ENCODE measurements at places on chromosomes 6 and 20.

DNA sequence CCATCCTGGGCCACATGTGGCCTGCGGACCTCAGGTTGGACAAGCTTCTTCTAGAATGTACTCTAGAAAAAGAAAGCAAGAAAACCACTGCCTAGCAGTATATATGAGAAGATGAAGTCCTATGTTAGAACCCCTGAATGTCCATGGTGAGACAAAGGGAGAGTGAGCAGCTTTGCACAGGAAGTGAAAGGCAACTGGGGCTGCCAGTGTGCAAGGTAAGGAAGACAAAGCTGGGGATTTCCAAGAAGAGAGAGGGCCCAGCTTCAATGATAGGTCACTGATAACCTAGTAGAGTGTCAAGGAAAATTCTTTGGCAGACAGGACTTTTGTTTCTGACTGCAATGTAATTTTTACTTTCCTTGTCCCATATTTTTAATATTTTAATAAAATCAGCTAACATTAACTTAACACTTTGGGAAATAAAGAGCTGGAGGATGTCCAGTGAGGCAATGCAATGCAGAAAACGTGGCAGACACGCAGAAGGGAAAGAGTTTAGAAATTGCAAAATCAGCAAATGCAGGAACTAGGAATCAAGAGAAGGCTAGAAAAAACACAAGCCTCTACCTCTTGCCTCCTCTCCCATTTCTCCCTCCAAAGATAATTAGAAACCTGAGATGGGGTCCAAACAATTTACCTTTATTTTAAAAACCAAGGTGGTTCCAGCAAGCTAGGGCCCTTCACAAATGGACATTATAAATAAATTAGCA, 47.4 kb downstream of the CYP39A1 start:
- DNase-seq: no peak

DNA sequence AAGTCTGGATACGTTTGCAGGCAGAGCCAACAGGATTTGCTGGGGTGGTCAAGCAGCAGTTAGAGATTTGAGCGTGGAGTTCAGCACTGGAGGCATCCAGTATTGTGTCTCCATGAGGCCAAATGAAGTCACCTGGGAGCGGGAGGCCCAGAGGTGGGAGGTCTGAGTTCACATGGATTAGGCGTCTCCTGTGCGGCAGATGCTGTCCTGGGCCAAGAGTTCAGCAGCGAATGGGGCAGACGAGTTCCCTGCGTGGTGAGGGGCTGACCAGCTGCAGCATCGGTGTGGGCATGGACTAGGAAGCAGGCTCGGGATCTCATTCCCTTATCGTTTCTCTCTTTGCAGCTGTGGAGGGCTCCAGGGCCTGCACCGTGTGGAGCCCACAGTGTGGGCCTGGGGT, 66.2 kb downstream of the BCAS4 start:
- DNase-seq: no peak

DNA sequence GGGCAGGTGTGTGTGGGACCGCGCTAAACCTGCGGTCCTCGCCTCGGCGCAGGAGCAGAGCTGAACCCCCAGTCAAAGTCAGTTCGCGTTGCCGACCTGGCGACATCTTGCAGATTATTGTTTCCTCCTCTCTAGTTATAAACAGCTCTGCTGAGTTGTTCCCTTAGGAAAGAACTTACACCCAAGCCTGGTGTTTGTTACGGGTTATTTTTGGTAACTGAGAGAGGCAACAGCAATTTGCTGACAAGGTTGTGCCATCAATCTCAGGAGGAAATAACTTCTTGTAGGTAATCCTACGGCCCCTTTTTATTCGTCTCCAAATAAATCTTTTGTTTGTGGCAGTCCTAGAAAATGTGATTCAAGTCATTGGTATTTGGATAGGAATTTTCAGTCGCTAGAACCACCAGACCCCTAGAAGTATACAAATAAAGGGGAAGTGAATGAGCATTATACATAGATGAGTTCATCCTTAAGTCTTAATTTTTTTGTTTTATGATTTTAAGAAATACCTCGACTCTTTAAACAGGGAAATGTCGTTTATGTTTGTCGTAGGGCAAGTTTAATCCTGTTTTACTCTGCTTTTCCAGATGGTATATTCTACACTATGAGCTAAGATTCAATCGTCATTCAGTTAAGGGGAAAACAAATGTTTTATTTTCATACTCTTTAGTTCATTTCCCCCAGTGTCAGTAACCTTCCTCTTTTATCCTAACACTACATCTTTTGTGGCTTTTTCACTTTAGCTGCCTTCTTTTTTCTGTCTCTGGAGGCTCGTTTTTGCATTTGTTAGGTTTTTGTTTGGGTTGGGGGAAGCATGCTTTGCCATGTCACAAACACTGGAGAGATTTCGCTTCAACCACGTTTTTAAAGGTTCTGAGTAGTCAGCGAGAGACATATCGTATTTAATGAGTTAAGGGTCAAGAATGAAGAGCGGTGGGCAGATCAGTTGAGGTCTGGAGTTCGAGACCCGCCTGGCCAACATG, 1.2 kb downstream of the PM20D2 start:
- peak; percentile 51 for DNase-seq

GRCh38 chr20:47267621-47268020, 88.9 kb downstream of the ZMYND8 start:
- no peak for DNase-seq

GRCh38 chr6:150491131-150491810, 108.4 kb upstream of the PLEKHG1 start:
- no peak for DNase-seq

DNA sequence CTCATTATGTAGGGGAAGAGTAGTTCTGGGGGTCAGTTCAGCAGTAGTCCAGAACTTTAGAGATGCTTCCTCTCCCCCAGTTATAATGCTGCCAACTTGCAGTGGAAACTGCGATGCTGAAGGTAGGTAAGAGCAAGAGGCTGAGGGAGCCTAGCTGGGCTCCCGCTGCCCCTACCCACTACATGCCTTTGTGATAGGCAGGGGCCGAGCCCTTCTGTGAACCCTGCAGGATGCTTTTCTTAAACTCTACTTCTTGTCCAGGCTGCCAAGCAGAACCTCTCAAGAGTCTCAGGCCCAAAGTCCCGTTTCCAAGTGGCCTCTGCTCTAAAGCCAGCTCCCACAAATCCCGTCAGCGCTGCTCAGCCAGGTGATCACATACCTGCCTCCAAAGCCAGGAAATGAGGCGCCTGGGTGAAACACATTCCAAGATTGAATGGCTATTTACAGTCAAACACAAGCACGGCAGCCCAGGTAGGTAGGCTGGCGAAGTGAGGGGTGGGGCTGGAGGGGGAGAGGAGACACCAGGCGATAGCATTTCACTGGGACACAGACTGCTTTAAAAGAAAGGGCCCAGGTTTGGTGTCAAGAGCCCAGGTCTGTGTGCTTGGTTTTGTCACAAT, 150.7 kb downstream of the CD24 start:
- no peak for DNase-seq

GRCh38 chr6:84651583-84651982, 112.8 kb downstream of the TBX18 start:
- no peak for DNase-seq

GRCh38 chr6:19538096-19538495, 299.1 kb upstream of the ID4 start:
- no peak for DNase-seq

- DNase-seq: peak; percentile 40
These were observed 12.8 kb upstream of the MANBAL start for GRCh38 chr20:37276494-37277252.

DNA sequence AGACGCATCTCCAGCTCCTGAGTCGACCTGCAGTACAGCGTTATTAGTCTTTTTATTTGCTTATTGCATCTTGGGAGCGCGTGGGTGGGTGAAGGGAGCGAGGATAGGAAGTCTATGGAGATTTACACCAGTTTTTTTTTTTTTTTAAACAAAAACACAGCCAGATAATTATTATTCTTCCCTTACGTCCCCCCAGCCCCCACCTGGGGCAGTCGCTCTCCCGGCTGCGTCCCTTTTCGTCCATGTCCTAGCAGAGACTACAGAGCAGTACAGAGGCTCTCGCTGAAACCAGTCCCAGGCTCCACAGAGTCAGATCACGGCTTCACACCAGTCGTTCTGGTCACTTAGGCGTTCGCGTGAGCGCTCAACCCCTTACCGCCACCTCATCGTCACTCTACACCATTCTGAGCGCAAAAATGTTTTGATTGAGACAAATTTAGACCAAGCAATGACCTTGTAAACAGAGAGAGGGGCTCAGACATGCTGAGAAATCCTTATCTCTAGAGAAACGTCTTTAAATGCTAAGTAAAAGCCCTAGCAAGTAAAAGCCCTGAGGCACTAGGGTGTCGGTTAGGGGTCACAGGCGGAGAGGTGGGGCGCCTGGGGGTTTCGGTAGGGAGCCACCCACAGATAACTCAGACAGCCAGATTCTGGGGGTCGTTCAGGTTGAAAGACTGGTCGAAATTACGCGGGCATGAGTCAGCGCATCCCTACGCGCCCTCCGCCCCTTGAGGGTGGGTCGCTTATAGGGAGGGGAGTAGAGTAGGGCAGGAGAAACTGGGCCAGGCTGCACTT, 975 bp upstream of the PPT2 start:
- no peak for DNase-seq

DNA sequence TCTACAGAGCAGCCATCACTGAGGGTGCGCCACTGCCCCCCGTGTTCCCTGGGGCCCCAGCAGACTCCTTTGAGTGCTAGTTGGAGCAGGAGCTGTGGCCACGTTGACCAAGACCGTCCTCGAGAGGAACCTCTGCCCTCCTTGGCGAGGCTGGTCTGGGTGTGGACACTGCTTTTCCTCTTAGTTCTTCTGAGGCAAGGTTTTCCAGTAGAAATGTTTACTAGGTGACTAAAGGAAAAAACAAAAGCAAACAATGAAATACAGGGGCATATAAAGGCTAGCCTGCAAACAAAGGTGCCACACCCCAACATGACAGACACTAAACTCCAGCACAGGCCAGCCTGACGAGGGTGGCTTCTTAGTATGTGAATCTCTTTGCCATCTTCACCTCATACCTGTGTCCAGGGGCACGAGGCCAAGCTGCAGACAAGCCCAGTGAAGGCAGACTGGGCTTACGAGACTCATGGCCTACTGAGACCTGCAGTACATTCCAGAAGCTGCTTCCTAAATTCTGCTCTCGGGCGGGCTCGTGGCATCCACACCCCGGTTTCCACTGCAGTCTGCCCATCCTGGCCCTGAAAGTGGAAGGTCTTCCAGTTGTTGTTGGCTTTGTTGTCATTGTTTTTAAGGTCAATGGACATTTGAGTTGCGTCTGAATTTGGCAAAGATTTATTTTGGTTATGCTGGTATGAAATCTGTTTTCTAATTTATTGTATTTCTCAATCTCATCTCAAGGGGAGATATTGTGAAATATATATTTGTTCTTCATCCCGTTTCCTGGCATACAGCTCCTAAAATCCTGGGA, 39.2 kb downstream of the FAM50B start:
- no peak for DNase-seq

DNA sequence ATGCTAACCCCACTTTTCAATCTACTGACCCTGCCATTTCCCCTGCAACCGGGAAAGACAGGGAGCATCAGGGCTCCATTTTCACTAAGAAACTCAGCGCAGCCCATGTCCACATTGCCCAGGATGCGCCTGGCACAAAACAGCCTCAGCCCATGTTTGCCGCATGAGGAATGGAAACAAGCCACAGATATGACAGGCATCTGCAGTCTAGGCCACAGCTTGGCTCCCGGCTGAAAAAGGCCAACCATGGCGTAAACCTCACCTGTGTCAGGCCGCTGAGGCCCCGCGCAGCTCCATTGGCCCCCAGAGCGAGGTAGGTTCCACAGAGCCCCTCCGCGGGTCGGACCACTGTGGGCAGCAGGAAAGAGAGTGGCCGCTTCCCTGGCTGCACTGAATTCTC, 21.7 kb downstream of the GGT7 start:
- no peak for DNase-seq

- no peak for DNase-seq
These were observed 5.0 kb downstream of the SIM1 start for GRCh38 chr6:100459592-100460184.

GRCh38 chr6:38974389-38975151, 74.0 kb upstream of the GLP1R start:
- no peak for DNase-seq

DNA sequence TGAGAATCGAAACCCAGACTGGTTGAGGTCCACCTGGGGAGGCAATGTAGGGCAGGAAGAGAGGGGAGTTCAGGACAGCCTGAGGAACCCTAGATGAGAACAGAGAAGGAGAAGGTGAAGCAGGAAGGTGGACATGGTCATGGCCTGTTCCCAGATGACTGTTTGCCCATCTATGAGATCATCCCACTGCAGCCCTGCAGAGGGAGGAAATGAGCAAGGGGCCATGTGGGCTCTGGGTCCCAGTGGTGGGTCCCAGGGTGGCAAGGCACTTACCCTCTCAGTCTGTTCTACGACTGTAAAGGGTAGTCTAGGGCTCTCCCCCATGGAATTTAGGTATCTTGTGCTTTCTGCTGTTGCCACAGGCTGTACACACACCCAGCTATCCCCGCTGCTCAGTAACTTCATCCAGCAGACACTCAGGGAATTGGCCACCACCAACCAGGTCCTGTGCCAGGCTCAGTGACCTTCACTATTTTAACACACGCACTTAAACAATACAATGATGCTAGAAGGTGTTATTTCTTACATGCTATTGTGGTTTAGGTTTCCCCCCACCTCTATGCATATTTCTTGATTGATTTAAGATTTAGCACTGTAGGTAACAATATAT, 89.8 kb downstream of the TOX2 start:
- DNase-seq: no peak

GRCh38 chr6:4093288-4093687, 14.4 kb upstream of the FAM217A start:
- DNase-seq: no peak

- DNase-seq: no peak
These were observed 8.7 kb downstream of the CST4 start for GRCh38 chr20:23680146-23680545.

GRCh38 chr6:40336940-40337760, 250.0 kb downstream of the LRFN2 start:
- DNase-seq: no peak

DNA sequence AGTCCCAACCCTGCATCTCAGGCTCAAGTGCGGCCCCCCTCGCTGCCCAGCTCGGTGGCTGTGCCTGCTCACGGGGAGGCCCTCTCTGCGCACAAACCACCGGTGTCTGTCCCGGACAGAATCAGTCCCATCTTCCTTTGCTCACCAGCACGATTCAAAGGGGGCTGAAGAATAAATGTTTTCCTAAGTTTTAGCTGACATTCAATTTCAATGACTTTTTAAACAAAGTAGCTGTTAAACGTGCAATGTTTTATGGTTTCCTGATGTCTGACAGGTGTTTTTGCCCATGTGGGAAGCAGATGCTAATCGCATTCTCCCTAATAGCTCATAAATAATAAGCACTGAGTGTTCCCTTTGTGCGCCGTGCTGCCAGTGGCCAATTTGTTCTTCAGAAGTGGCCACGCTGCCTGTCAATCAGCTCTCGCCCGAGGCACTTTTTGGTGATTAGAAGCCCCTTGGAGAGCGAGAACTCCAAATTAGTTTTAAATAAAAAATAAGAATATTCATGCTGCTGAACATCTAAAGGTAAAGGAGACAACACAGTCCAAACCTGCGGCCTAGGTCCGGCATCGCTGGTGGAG, 26.3 kb downstream of the BHLHE23 start:
- no peak for DNase-seq

All from germinal center (tissue), 1 donor.